IPS DF 19.7 (cell line): ENCODE measurements at places on chromosomes 4 and X.
A peak's percentile ranks its signal among the peaks of the same experiment; 100 is the strongest.

GRCh38 chrX:42127563-42127962 lies 204.2 kb upstream of the CASK start:
- no peak for DNase-seq

DNA sequence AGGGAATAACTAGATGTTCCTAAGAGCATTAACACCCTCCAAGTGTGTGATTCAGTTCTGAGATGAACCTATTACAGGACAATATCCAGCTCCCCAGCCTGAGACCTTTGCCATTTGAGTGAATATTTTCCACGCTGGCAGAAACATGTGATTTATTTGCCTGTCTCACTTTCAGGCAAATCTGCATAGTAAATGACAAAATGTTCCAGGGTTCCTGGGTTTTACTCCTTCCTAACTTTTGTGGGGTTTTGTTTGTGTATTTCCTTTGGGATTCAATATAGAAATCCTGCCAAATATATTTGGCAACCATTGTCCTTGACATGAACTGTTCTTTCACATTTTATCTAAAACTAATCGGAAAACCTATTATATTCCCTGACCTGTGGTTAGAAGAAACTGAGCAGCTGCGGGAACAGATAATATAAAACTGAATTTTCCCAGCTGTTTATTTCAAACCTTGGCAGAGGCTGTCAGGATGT lies 12.5 kb downstream of the F8 start:
- DNase-seq, result no peak

DNA sequence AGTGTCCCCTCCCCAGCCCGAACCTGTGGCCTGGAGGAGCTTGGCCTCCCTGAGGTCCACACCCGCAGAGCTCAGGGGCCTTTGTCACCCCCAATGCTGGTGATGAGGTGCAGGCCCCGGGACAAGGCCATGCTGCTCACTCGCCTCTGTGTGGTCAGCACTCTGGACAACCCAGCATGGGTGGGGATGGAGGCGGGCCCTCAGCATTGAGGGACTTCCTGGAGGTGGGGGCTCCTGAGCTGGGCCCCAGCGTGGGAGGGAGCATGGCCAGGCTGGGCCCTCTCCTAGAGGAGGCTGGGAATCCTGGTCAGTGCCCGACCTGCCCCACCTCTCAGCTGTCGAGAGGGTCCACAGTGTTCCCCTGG lies 30.6 kb downstream of the TACC3 start:
- no peak for DNase-seq

DNA sequence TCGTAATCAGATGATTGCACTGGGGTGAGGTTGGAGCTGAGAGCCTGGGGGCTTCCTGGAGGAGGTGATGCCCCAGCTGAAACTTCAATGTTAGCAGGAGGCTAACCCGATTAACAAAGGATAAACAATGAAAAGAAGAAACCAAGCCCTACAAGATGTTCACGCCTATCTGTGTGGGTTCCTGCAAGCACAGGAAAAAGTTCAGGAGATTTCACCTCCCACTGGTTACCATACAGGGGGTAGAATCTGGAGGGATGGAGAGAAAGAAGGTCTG lies 27.5 kb downstream of the JAKMIP1 start:
- DNase-seq, result no peak

- DNase-seq, result no peak
Measured at GRCh38 chrX:2691543-2692220, 587 bp downstream of the CD99 start.

DNA sequence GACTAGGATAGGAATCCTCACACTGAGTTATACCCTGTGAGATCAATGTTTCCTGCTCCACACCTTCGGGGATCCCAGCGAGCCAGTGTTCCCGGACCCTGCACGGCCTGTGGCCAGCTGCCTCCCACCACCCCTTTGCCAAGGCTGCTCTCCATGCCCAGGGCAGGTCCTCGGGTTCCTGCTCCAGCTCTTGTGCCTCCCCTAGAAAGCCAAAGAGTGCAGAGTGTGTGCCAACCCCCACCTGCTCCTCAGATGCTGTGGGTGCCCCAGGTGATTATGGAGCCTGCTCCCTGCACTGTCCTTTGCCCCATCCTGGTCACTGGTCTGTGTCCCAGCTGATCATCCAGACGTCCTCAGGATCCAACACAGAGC lies 246.4 kb downstream of the AFAP1 start:
- DNase-seq, result no peak

DNA sequence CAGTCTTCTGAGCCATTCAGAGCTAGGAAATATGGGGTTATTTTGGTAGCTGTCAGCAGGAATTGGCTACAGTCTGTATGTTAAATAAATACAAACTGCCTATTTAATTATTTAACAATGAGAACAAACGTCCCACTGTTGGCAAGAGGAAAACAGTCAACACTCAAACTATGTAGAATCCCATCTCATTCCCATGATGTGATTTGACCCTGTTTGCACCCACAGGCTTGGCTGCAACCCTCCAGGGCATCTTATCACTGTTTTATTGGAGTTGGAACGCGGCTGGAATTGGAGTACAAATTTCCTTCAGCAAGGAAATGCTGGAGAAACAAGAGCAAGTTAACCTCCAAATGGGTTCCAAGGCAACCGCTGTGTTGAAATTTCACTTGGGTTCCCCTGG lies 124.0 kb downstream of the KIT start:
- no peak for DNase-seq

DNA sequence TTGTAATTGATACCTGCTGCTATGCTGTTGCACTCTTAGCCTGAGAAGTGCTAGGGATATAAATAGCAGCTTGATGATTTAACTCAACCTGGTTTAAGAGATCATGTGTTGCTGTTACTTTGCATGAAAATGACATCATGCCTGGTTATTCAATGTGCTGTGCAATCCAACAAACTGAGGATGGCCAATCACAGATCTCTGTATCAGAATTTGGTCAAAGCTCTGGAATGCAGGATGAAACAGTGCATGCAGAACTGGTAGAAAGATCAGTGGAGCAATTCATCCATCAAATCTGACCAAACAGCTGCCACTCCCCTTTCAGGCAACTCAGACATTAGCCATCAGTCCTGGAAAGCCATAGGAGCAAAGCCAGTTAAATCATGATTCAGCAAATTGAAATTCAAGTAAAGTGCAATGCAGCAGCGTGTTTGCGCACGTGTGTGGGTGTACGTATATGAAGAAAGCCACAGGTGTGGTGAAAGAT lies 160.3 kb upstream of the RASGEF1B start:
- DNase-seq, result no peak

GRCh38 chrX:117010243-117010642 lies 547.5 kb upstream of the CT83 start:
- no peak for DNase-seq

DNA sequence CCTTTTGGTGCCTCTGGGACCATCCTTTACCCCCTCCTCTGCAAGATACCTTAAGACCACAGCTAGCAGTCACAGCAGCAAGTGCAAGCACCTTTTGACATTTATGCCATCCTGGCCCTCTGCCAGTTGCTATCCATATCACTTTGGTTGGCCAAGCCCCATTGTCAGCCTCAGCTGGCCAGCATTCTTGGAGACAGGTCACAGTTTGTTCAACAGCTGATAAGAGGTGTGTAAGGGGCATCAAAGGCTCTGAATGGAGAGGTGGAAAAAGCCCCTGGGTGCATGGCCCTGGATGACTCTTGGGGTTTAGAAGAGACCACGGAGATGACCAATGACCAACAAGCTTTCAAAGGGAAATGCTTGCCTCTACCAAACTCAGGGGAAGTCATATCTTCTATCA lies 133.6 kb upstream of the MAMLD1 start:
- no peak for DNase-seq

GRCh38 chrX:47316276-47317025 lies 53.9 kb upstream of the ZNF157 start:
- DNase-seq, result peak; percentile 72

DNA sequence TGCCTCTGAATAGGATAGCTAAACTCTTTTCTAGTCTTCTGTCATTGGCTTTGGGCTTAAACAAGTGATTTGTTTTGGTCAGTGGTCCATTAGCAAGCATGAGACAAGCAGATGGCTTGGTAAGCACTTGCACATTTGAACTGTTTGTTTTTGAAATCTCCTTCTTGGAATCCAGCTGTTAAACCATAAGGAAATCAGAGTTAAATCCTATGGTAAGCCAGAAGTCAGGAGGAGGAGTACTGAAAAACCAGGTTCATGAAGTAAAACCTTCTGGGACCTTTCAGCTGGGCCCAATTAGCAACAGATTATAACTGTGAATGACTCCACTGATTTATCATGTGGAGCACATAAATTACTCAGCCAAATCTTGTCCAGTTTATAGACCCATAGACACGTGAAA lies 1042.5 kb upstream of the PABPC4L start:
- no peak for DNase-seq

DNA sequence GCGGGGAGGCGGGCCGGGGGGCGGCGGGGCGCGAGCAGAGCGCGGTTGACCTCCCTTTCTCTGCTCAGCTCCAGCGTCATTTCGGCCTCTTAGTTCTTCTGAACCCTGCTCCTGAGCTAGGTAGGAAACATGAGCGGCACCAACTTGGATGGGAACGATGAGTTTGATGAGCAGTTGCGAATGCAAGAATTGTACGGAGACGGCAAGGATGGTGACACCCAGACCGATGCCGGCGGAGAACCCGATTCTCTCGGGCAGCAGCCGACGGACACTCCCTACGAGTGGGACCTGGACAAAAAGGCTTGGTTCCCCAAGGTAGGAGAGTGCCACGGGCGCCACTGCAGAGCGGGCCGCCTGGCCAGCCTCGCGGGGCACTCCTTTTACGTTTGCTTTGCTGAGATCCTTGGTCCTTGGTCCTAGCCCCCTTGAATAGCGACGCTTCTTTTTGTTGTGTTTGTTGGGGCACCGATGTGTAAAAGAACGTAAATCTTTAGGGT lies at the start of gene HTATSF1:
Gene HTATSF1 (plus strand): TSS at position 37 of the 497 bp plus-strand sequence. CDS start 93 bp downstream, at position 130.
- no peak for DNase-seq

- no peak for DNase-seq
Measured at GRCh38 chr4:60432911-60433310, 767.2 kb upstream of the ADGRL3 start.

GRCh38 chr4:180617196-180617595 lies 1626.0 kb upstream of the TENM3 start:
- DNase-seq, result no peak

- no peak for DNase-seq
Measured at GRCh38 chr4:123813901-123814300, 417.3 kb downstream of the SPRY1 start.

DNA sequence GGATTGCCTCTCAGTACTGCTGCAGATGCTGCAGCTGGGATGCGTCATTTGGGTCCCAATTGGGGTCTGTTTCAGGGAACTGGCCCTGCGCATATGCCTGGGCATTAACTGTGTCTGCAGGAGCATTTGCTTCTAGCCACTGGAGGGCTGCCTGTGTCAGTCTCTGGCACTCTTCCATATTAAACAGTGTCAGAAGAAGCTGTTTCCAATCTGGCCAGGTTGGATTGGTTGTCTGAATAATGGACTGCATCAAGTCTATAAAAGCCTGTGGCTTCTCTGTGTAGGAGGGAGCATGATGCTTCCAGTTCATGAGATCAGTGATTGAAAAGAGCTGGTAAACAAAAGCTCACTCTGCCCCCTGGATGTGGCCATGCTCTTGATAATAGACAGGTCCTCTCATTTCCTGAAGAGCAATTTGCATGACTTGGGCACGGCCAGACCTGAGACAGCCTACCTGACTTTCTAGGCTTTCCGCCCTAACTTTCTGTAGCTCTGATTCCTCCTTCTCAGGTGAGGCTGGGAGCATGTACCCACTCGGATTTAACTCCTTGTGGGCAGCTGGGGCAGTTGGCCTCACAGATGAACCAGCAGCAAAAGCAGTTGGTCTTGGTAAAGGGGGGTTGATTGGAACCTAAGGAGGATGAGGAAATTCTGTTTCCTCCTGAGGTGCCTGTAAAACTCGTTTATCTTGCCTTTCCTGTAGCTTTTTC lies 29.2 kb downstream of the SULT1E1 start:
- no peak for DNase-seq

- DNase-seq, result no peak
Measured at GRCh38 chr4:104616401-104616820, 121.7 kb upstream of the CXXC4 start.

- DNase-seq, result no peak
Measured at GRCh38 chrX:24125028-24125612, 24.4 kb upstream of the ZFX start.

DNA sequence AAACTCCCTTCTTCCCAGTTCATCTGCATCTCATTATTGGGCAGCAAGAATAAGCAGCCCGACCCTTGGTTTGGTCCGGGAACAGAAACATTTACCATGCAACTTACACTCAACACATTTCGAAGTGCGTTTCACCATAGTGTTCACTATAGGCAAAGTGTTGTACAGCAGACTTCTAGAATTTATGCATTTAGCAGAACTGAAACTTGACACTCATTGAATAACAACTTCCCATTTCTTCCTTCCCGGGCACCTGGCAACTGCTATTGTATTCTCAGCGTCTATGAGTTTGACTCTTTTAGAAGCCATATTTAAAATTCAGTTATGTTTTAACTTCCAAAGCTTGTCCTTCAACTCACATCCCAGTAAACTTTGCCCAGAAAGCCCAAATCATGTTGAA lies 840.6 kb downstream of the NLGN4X start:
- DNase-seq, result no peak

DNA sequence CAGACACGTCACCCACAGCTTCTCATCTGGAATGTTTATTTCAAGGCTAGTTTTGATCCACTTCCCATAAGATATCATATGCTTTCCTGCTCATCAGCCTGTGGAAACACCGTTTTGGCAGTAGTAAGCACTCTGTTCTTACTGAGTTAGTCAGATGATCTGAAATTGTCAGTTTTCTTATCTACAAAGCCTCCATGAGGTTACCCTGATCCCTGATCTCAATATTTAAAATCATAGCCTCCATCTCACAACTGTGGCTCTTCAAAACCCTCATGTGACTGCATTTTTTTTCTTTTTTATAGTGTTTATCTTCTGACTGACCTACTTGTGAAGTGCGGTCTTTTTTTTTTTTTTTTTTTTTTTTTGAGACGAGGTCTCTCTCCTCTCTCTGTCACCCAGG lies 22.7 kb downstream of the BST1 start:
- DNase-seq, result no peak

DNA sequence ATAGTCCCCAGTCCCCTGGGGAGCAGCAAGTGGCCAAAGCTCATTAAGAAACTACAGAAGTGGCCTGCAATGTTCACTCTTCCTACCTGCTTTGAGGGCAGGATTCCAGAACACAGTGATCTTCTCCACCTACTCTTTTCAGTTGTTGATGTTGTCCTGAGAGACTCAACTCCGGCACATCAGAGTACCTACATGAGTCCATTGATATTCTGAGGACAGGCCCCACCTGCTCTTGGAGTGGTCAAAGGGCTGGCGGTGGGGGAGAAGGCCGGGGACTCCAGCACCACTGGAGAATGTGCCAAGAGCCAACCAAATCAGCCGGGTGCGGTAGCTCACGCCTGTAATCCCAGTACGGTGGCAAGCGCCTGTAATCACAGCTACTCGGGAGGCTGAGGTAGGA lies 29.8 kb upstream of the DDX3X start:
- no peak for DNase-seq

- no peak for DNase-seq
Measured at GRCh38 chr4:22978656-22979055, 285.9 kb downstream of the GBA3 start.

DNA sequence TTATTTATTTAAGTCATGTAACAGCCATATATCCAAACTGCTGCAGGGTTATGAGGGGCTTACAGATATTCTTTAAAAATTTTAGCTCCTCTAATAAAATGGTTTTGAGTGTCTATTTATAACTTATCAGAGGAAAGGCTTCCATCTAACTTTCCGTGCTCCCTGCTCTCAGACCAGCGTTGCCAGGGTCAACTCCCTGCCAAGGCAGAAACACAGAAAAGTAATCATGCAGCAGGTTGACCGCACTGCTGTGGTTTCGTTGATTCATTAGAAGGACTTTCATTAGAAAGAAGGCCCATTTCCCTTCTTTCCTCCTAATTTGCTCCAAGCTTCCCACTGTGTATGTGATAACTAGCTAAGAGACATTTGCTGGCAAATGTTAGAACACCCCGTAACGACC lies 33.9 kb downstream of the BCLAF3 start:
- no peak for DNase-seq
